CD4-positive, alpha-beta T cell treated with Interferon gamma for 1 hour (primary cell): ENCODE measurements at places on chromosomes 16 and 17.

DNA sequence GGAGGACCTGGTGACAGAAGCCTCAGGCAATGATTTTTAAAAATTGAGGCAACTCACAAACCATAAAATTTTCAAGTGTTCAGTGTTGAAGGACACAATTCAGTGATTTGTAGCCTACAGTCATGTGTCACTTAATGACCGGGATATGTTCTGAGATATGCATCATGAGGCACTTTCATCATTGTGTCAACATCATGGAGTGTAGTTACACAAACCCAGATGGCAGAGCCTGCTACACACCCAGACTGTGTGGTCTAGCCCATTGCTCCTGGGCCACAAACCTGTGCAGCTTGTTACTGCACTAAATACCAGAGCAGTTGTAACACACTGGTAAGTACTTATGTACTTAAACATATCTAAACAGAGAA, 1.6 kb downstream of the PRSS41 start:
- DNase-seq: no peak

- DNase-seq: no peak
These were observed 5.8 kb upstream of the RPRML start for GRCh38 chr17:46984892-46985291.

DNA sequence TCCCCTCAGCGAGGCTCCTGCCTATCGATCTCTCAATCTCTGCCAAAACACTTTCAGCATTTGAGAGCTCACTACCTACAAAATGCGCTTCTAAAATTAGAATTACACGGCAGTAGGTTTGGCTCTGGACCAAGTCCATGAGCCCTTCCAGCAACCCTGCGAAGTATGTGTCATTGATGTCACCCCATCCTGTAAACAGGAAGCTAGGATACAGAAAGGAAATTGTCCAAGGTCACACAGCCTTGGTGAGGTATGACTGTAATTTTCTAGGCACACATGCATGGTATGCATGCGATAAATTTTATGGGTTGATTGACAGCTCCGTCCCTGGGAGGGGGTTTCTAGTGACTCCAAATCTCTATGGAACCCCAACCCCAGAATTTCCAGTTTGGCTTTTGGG, 330.3 kb upstream of the CDH5 start:
- DNase-seq: no peak

DNA sequence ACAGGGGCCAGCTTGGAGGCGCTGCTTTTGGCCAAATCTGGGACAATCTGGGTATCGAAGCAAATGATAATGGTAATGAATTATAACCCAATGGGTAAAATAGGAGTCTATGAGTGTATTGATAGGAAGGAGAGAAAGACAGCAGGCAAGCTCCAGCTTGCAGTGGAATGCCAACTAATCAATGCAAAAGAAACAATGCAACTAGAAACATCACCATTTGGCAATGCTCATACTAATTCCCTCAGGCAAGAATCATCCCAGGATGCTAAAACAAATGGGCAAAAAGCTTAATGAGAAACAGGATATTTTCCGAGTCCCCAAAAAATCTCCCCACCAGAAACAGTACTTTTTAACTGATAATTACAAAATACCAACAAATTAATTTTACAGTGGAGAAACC, 64.7 kb downstream of the ADCY9 start:
- DNase-seq: no peak

DNA sequence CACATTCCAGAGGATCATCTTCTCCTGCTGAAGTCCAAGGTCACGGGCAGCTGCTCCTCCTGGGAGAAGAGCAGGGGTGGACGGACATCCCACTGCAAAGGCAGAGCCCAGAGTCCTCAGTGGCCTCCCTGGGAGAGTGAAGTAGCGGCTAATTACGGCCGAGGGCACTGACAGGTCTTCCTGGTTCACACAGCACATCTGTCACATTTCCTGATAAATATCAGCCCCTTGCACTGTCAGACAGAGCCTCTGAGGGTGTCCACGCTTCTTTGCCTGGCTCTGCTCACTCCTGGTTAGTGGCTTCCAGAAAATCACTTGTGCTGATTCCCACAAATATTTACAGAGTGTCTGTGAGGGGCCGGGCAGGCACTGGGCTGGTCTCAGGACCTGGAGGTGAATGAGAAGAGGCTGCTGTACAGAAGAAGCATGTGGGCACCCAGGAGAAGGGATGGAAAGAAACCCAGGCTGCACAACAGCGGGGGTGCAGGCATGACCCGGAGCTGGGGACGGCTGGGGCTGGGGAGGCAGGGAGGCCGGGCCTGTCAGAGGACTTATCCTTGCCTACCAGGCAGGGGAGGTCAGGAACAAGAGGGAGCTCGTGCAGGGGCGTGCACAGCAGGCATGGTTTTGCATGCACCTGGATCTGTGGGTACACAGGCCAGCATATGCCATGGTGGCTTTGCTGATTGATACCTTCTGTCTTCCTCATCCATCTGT, 258.2 kb upstream of the TNRC6C start:
- no peak for DNase-seq

GRCh38 chr17:1170739-1171138, 9.0 kb downstream of the ABR start:
- DNase-seq: no peak

GRCh38 chr17:75012346-75013091, at the start of gene MRPL58:
Gene MRPL58 (plus strand): TSS chr17:75012670. CDS start chr17:75012687, 17 bp downstream.
- DNase-seq: peak; percentile 80

DNA sequence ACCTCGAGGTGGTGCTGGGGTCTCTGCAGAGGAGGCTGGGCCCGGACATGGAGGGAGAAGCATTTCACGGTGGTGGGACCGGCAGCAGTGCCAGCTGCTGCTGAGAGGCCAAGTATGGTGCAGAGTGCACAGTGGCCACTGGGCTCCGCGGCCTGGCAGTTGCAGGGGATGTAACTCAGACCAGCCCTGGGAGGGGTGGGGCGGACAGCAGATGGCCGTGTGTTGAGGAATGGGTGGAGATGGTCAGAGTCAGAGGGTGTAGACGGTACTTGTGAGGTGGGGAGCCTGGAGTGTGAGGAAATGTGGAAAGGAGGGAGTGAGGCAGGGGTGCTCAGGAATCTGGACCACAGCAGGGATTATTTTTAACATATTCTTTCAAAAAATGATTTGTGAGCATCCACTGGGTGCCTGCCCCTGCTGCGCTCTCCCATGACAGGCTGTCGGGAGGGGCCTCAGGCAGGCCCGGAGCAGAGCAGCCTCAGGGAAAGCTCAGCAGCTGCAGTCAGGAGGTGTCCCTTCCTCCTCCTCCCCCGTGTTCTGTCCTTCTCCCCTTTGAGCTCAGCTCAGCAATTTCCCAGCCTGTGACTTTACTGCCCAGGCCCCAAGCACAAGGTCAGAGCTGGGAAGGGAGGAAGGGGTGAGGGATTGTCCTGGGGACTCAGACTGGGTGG, 113.1 kb downstream of the RAP1GAP2 start:
- no peak for DNase-seq
